ENCODE measurements at places on chromosomes 2 and 18.

DNA sequence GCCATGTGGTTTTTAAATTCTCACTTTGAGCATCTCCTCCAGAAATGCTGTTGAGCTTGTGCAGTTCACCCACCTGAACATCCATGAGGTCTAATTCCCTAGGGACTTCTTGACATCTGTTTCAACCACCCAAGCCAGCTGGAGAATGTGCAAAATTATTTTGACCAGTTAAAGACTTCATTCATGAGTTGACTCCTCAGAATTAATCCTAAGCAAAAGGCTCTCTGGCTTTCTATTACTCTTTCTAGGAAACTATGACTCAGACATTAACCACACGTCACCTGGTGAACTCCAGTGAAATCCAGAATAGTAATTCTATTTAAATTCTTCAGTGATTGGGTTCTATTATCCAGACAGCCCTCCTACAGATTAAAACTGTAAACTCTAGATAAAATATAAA lies 247.5 kb downstream of the NBAS start:
- DNase-seq = no peak

GRCh38 chr2:37561615-37562569 lies 109.5 kb downstream of the CDC42EP3 start:
- DNase-seq = no peak

- no peak for DNase-seq
Observed at GRCh38 chr2:7588295-7588694, 671.1 kb downstream of the RNF144A start.

DNA sequence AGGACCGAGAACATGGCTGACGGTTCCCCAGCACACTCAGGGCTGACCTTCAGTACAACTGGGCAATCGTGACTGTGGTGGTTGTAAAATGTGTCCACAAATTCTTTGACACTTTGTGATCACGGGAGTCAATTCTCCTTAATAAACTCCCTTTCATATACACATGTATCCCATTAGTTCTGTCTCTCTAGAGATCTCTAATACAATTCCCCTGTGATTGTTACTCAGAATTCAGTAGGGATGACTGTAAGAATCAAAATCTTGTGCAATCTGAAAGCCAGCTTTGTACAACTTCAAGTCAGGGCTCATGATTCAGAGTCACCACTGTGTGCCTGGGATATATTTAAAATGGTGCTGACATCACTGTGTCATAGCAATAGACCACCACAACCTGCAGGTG lies 89.5 kb upstream of the LMAN1 start:
- DNase-seq = no peak

DNA sequence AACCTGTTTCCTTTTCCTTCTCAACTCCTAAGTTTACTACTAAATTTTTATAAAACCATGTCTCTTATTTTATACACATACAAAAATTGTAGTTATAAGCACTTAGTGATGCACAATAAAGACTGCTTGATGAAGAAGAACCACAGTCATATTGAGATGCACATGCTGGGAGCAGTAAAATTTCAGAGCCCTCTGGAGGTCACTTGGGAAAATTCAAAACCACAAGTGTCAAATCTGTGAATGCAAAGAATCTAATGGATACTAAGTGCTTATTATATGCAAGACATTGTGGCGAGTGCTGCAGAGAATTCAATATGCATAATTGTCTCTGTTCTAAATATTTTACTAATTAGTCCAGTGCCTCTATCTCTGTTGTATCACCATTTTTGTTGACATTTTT lies 180.5 kb downstream of the VWC2L start:
- DNase-seq = no peak

GRCh38 chr2:207032490-207032889 lies 93.2 kb downstream of the CPO start:
- DNase-seq = no peak

DNA sequence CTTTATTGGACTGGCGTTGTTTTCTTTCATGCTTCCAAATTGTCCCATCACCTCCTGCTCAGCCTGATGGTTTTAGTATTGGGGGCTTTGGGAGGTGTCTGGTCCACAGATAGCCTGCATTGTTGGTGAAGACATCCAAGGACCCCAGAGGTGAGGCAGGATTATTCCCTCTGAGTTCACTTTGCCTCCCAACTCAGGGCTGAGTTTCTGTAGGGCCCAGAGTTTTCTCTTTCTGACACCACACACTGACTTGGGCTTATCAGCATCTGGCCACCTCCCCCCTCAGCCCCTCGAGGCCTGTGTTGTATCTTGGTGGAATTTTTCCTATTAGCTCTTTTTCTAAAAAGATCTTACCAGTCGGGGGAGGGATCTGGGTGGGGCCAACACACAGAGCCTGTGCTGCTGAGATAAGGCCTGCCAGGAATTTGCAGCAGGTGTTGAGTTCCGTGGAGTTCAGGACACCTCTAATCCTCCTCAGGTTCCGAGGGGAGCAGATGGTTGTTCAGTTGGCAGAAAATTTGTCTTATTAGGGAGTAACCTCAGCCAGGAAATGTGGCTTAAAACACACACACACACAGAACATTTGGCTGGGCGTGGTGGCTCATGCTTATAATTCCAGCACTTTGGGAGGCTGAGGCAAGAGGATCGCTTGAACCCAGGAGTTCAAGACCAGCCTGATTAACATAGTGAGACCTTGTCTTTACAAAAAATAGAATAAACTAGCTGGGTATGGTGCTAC lies 7.3 kb downstream of the EMILIN2 start:
- DNase-seq = peak; percentile 24

- DNase-seq = no peak
Observed at GRCh38 chr2:129580001-129580400, 399.5 kb upstream of the RAB6C start.

- no peak for DNase-seq
Observed at GRCh38 chr2:216372761-216373291, 543 bp upstream of the MARCHF4 start.

DNA sequence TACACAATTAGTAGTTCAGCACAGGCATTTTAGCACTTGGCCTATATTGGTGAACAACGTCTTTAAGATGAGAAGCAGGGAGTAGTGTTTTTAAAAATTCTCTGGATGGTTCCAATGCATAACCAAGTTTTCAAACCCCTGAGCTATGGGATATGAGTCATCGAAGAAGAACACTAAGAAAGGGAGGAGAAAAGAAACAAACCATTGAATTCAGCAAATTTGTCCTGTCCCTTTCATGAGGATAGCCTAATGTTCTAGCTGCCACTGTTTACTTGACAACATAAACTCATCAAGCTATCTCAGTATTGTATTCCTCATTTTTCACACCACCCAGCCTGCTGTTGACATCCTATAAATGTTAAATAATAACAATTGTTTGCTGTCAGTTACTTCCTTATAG lies 158.0 kb downstream of the BARD1 start:
- DNase-seq = no peak

Measured in eye (tissue), 1 donor.